ENCODE measurements at places on chromosomes 1 and 21.

GRCh38 chr1:17307329-17307728 lies 668 bp upstream of the PADI4 start:
- DNase-seq = no peak

- DNase-seq = no peak
Observed at GRCh38 chr1:109045595-109045994, 3.7 kb upstream of the WDR47 start.

DNA sequence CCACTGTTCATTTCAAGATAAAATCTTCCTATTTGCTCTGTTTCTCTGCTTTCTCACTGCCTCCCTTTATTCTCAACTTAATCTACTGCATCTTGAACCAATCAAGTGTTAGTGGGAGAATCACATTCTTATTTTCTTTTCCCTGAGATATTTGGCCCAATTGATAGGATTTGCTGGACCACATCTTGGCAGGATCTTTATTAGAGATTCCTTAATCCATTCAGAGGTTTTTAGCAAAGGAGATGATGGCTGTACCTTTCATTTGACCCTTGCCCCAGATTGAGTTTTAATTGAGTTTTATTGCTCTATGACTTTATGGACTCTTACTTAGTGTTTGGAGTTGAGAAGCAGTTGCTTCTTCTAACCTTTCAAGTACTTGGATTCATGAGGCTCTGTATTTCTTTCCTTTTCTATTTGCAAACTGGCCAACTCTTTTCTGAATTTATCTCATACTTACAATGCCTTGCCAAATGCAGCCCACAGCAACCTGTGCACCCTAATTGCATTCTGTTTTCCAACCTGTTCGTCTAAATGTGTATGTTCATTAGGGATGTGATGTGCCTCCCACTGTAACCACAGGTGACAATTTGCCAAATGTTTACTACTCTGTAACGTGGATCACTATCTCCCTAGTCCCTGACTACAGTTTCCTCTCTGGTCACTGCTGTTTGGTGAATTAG lies 274.8 kb upstream of the KAZN start:
- no peak for DNase-seq

- no peak for DNase-seq
Observed at GRCh38 chr1:153370146-153370545, 5.3 kb downstream of the S100A12 start.

DNA sequence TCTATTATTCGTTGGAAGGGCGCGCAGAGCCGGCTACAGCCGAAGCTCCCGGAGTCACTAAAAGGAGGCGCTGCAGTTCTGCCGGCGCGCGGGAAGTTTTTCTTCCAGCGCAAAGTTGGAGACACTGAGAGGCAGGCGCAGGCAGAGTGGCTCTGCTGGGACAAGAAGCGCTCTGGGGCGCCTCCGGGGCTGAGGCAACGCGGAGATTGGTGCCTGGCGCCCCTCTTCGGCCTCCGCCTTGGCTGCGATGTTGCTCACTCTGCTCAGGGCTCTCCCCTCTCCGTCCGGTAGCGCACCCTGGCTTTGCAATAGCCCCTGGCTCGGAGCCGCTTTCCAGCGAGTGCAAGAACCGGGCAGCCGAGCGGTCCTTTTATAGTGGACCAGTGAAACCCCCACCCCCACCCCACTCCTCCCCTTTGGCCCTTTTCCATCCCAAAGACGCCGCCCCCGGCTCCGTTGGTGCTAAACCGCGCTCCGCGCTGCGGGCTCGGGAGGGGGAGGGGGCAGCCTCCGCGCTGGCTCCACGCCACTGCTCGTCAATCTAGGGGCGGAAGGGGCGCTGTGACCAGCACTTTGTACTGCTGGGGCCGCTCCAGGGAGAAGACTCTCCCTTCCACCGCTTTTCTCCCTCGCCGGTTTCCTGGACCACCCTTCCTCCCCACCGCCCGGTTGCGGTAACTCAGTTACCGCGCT lies at the start of gene ADAMTS1:
TSS of gene ADAMTS1 (minus strand) at position 344 of the 693 bp plus-strand sequence. CDS start 455 bp downstream, outside the sequence.
- DNase-seq = peak; percentile 83

GRCh38 chr1:162629077-162629627 lies 3.1 kb upstream of the DDR2 start:
- DNase-seq = no peak

DNA sequence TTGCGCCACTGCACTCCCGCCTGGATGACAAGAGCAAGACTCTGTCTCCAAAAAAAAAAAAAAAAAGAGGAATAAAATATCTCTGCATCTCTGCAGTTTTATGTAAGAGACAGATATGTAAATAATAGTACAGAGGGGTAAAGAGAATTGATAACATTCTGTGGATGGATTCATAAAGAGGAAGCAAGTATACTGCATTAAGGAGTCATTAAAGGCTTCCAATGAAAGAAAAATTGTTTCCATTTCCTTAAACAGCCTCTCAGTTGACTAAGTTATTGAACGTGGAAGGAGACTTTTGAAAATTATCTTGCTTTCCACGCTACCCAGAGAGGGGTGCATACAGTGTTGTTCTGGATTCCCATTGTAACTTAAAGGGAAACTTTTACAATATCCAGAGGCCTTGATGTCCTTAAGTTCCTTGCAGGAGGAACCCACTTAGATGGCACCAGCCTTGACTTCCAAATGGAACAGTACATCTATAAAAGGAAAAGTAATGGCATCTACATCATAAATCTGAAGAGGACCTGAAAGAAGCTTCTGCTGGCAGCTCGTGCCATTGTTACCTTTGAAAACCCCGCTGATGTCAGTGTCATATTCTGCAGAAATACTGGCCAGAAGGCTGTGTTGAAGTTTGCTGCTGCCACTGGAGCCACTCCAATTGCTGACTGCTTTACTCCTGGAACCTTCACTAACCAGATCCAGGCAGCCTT lies 13.8 kb downstream of the CEP350 start:
- DNase-seq = no peak

GRCh38 chr1:181015251-181015615 lies 7.4 kb downstream of the STX6 start:
- DNase-seq = no peak

DNA sequence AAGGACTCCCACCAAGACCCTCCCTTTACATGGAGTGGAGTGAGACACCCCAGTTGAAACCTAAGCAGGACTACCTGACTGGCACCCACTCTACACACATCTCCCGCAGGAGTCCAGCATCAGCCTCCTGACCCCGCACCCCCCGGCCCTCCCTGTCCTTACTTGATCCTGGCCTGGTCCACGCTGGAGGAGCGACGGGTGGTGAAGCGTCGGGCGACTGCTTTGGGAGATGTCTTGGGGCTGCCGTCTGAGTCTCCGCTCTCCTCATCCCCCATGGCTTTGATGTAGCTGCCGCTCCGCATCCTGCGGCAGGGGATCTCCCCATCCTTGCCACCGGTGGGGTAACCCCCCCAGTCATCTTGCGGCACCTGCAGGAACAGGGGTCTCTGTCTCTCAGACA lies 29.5 kb downstream of the DLGAP3 start:
- no peak for DNase-seq

DNA sequence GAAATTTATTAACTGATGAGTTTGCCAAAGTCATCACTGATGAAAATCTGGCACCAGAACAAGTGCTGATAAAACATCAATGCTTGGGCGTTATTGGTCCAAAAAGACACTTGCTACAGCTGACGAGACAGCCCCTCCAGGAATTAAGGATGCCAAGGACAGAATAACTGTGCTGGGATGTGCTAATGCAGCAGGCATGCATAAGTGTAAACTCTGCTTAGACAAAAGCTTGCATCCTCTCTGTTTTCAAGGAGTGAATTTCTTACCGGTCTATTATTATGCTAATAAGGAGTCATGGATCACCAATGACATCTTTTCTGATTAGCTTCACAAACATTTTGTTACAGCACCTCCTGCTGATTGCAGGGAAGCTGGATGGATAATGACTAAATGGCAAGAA lies 402.0 kb downstream of the LTN1 start:
- no peak for DNase-seq

DNA sequence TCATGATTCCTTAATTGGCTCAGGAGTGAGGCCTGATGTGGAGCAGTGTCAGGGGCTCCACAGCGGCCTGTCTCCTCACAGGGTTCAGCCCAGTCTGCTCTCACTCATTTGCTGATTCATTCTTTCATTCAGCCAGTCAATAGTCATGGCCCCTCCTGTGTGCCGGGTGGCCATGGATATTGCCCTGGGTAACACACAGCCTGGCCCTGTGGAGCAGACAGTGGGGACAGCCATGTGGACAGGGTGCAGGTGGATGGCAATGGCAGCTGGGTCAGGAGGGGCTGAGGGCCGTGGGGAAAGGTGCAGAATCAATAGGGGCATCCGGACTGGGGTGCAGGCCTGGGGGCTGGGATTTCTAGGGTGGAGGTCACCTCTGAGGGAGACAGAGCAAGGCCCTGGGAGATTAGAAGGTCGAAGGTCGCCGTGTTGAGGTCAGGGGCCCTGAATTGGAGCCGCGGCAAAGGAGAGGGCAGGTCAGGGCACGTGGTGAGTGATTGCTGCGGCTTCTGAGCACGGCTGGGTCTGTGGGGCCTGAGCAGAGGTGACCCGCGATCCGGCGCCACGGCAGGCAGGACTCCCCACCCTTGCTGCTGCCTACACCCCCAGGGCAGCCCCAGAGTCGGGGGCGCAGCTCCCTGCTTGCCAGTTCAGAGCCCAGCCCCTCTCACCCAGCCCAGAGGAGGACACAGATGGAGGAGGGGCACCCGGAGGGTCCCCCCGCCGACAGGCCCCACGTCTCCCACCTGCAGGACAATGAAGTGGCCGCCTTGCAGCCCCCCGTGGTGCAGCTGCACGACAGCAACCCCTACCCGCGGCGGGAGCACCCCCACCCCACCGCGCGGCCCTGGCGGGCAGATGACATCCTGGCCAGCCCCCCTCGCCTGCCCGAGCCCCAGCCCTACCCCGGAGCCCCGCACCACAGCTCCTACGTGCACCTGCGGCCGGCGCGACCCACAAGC lies 33.4 kb downstream of the SLC19A1 start:
- peak; percentile 17 for DNase-seq

DNA sequence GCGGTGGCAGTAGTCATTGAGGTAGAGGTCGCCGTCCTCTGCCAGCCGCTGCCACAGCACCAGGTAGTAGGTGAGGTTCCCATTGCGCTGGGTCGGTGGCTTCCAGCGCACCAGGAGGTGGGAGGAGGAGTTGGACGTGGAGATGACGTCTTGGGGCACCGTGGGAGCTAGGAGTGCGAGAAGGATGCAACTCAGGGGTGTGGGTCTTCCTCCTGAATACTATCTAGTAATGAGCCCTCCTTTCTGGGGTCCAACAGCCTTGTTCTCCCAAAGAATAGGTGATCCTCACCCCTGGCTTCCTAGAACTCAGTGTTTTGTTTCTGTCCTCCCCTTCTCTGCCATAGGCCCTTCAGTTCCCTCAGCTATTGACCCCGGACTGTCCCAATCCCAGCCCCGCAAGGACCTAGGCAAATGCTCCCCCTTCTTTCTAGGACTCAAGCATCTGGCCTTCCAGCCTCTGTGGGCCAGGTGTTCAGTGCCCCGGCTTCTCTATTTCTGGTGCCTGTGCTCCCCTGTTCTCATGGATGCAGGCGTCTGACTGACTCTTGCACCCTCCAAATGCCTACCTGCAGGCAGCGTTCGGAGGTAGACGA lies 12.9 kb downstream of the INSRR start:
- DNase-seq = no peak

GRCh38 chr1:230824551-230824918 lies 43.8 kb downstream of the C1orf198 start:
- DNase-seq = no peak

DNA sequence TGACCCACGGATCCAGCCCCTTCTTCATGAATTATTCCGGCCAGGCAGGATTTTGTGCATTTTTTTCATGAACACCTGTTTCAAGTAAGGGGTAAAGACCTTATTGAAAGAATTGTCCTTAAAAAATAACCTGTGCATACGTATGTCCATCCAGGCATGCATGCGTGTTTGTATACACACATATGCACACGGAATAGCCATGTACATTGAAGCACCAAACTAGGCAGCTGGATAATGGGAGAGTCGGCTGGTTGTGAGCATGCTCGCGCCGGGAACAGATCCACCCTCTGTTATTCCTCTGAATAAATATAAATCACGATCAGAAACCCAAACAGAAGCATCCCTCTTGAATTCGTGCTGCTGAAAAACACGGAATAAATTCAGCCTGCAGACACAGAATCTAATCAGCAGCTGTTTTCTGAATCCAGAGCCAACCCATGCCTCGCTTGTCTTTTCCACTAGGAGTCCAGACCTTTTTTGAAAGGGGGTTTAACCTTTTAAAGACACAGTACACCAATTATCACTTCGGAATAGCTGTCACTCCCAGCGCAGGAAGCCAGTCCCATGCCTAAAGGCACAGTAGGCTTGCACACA lies at the start of gene HIVEP3:
TSS of gene HIVEP3 (minus strand) at position 473 of the 594 bp plus-strand sequence.
- no peak for DNase-seq

GRCh38 chr1:5690291-5690690 lies 301.9 kb downstream of the NPHP4 start:
- no peak for DNase-seq

DNA sequence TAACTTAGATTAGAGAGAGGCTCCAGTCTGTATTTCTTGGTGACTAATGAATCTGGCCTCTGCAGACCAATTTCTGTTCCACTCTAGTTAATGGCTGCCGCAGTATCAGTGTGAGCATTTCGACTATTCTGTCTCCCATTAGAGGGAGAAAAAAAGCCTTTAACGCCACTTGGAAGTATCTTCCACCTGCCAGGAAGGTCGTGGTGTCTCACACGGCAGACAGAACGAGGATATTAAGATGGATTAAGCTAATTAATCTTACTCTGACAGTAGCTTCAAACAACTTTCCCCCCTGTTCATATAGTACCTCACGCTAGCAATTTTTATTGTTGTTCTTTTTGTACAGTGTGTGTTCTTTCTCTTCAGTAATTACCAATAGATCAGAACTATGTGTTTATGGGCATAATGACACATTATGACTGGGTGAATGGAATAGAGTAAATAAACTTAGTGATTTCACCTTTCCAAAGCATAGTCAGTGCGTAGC lies 153.8 kb downstream of the ADGRL2 start:
- no peak for DNase-seq

DNA sequence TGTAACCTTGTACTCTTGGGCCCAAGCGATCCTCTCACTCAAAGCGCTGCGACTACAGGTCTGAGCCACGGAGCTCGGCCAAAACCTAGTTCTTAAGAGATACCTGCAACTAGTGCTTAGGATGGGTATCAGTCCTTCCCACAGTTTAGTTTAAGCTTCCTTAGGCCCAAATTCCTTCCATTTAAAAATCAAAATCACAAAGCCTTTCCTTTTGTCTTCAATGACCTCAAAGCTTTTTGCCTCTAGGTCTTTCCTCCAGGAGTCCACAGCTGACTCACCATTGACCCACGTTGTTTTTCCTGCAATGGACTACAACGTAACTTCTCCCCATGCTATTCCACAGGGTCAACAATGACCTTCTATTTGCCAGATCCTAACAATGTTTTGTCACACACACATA lies 64.0 kb downstream of the APP start:
- no peak for DNase-seq

DNA sequence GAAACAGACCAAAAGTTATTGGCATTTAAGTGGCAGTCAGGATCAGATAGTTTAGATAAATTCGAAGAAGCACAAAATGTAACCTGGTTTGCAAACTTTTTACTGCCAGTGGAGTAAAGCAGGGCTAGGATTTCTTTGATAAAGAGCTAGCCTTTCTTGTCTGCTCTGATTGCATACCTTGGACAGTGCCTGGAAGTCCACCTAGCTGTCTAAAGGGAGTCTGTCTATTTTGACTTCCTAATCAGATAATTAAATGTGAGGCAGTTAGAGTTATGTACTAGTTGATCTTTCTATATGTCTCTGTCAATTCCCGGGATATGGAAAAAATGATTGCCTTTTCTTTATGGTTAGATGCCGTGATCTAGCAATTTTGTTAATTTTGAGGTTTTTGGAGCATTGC lies 4.1 kb downstream of the GPSM2 start:
- no peak for DNase-seq
